Activated CD4-positive, CD25-positive, alpha-beta regulatory T cell treated with anti-CD3 and anti-CD28 coated beads, Interleukin-2, amount 50 U/mL, for 24 hours (primary cell): ENCODE measurements at places on chromosomes 1 and 21.

DNA sequence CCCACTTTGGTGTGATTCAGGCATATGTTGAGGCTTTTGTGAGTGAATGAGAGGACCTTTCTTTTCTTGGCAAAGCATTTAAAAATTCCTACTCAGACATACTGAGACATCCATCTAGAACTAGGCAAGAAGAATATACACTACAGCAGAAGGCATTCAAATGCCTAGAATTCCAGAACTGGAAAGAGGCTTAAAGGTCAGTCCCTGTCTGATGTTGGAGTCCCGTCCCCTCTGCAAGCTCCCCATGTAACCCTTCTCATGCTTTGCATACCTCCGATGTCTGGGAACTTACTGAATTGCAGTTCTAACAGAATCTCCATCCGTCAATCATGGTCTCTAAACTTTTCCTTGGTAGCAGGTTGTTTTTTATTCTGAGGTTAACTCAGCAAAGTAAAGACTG lies 152.9 kb downstream of the ATP6V1G3 start:
- no peak for ATAC-seq

DNA sequence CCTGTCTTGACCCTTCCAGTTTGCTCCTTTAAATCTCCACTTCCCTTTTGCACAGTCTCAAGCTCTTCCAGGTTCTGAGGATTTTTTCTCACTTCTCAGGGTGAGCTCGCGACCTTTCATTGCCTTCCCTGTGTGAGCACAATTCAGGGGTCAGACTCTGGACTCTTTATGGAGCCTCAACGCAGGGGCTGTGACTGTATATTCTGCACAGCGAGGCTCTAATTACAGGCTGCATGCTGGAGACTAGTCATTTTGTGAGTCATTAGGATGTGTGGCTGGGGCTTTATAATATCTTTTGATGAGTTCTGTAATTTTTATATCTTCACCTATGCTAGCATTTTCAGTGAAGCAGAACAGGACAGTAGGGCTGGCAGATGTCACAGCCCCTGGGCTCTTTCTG lies 270.7 kb downstream of the KAZN start:
- ATAC-seq: no peak

- ATAC-seq: no peak
Measured at GRCh38 chr1:97919585-97920261, 1.1 kb downstream of the DPYD start.

DNA sequence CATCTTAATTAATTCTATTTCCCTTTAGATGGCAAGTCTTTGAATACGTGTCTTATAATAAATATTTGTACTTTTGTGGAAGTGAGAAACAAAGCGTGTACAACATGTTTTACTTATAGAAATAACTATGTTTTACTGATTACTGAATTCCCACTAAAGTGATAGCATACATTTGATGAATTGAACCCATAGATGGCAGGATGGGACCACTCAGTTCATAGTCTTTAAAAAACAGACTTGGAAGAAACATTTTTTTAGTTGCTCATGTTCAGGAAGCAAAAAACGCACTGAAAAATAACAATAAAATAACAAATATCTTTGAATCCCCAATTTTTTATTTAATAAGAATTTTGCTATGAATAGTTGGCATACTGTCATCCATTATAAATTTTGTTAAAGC lies 507.1 kb upstream of the ZRANB2 start:
- ATAC-seq: no peak

GRCh38 chr1:39735731-39736130 lies 3.0 kb upstream of the PPIE start:
- ATAC-seq: no peak

GRCh38 chr1:82106672-82107071 lies 305.9 kb downstream of the ADGRL2 start:
- ATAC-seq: no peak

GRCh38 chr1:151940541-151940940 lies 31.2 kb upstream of the THEM4 start:
- no peak for ATAC-seq

DNA sequence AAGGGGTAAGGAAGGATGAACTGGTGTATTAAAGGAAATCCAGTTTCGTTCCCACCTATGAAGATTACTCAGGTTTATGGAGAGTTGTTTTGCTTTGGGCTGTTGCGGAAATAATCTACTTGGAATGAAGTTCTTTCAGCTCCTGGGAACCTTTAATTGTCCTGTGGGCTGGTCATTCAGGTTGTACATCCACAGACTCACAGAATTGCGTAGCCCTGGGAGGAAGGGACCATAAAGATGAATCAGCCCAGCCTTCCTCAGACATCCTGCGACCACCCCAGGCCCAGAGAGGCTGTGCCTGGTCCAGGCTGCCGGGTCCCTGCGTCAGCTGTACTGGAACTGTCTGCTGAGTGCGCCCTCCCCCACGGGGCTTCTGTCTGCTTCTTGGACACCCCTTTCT lies 72.7 kb downstream of the GALNT2 start:
- ATAC-seq: no peak

DNA sequence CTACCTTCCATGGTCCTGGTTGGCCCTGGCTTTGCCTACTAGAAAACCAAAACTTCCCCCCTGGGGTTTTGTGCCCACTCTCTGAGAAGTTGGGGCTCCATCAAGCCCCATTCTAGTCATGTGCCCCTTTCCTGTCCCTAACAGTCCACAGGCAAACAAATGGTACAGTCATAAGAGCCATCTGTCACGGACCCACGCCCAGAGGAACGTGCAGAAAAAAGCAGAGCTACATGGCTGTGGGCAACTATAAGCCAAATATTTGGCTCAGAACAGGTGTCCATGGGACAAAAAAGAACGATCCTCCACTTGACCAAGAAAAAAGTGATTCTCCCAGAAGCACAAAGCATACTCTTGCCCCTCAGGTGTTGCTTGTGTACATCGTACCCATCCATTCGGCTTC lies 14.6 kb upstream of the TRNAU1AP start:
- no peak for ATAC-seq

- no peak for ATAC-seq
Measured at GRCh38 chr1:233340031-233340555, 12.6 kb downstream of the MAP3K21 start.

- peak; percentile 51 for ATAC-seq
Measured at GRCh38 chr1:51551848-51552296, 32.8 kb upstream of the EPS15 start.

DNA sequence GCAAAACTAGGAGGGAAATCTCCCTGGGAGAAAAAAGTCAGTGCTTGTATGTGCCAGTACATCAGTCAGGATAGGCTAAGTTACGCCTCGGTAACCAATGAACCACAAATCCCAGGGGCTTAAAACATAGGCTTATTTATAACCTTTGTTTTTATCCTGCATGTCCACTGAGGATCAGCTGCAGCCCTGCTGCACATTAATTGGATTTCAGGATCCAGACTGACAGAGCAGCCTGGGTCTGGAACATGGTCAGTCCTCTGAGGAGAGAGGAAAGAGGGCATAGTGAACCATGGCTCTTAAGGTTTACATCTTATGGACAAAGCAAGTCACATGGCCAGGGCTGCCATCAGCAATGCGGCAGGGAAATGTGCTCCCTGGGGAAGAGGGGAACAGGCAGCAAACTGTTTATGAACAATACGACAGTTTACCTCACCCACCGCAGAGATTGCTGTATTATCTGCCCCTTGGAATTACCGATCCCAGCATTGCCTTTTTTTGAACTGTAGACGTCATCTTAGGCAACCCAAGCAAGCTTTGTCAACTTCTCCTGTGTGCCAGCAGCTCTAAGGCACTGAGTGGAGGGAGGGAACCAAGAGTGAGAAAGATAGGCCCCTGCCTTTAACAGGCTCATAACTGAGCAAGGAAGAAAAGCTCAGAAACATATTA lies 9.1 kb upstream of the SPRR4 start:
- ATAC-seq: no peak

- no peak for ATAC-seq
Measured at GRCh38 chr1:91673613-91674012, 173.0 kb downstream of the CDC7 start.

GRCh38 chr1:100883963-100884362 lies 10.7 kb downstream of the EXTL2 start:
- no peak for ATAC-seq

DNA sequence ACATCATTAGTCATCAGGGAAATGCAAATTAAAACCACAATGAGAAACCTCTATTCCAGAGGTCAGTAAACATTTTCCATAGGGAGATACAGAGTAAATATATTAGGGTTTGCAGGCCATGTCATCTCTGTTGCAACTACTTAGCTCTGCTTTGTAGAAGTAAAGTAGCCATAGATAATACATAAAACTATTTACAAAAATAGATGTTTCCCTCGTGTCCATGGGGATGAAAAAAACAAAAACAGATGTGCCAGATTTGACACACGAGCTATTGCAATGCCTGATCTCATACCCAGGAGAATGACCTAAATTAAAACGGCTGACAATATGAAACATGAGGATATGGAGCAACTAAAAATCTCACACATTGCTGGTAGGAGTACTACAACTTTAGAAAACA lies 17.3 kb downstream of the LTN1 start:
- ATAC-seq: no peak

- no peak for ATAC-seq
Measured at GRCh38 chr1:30758785-30759380, 1.3 kb upstream of the LAPTM5 start.

DNA sequence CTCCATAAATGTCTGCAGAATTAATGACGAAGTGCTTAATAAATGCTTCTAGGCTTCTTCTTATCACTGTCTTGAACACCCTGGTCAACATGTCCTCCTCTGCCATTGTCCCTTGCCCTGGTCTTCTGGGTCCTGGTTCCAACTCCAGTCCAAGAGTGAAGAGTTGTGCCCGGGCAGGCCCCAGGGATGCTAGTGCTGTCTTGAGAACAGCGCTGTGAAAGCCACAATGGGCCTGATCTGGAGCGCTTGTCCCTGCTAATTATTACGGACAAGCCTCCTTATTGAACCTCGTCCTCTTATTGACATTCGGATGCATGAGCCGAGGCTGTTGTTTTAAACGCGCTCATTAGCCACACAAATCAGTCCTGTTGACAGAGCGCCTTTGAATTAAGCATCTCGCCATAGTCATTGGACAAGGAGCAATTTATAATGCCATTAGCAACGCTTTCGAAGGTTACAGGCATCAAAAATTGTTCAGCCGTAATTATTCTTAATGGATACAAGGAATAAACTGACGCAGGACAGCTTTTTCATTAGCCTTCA lies 211.6 kb upstream of the POU3F1 start:
- ATAC-seq: no peak

GRCh38 chr1:89721351-89721750 lies 88.4 kb downstream of the LRRC8C start:
- peak; percentile 28 for ATAC-seq

DNA sequence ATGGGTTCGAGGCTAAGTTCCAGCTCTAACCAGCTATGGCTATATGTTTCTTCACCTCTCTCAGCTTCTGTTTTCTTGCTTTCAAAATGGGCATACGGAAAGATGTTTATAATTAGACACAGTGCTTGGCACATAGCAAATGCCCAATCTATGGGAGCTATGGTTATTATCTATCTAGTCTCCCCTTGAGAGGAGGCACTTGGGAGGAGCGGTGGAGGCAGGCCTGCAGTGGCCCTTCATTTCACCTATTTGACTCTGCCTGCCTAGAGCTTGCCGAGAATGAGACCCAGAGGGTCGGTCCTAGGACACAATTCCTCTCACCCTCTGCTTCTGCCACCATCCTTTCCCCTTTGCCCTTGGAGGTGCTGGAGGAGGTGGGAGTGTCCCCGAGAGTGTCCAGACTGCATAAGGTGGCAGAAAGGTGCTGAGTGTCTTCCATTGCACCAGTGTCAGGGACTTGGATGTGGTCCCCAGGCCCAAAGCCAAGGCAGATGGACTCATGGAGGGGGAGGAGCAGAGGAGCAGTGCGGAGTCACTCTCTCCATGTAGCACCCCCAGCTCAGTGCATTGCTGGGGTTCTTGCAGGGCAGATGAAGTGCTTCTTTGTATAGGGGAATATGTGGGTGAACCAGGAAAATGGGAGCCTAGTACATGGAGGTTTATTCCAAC lies 9.0 kb downstream of the LGR6 start:
- no peak for ATAC-seq

DNA sequence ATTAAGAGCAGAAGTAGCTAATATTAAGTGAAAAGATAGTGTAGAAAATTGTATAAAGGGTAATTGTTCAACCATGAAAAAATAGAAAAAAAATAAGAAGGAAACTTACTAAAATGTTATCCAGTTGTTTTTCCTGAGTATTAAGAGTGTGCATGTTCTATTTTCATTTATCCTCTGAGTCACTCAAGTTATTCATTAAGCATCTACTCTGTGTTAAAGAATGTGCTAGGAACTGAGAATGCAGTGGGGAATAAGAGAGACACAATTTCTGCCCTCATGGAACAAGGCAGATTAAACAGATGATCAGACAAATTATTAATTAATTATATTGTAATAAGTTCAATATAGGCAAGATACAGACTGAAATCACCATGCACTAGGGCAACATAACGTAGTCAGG lies 10.8 kb upstream of the PIGK start:
- no peak for ATAC-seq

DNA sequence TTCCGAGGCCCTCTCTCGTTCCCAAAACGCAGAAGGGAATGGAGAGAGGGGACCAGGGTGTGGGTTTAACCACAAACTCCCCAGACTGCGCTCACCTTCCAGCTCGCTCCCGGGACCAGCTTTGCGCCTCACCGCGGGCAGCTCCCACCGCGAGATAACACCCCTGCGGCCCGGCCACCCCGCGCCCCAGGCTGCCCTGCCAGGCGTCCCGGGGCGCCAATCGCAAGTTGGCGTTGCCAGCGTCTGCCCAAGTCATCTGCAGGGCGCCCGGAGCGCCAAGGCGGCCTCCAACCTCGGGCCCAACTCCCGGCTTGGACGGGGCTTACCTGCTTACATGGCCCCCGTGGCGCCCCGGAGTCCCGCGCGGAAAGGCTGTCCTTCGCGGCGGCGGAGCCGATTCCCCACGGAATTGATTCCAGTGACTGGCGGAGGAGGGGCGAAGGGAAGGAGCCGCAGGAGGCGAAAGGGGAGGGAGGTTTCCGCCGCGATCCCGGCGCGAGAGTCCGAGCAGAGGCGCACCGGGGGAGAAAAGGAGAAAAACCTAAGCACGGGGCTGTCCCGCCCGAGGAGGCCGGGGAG lies 456 bp downstream of the PTPN14 start:
- no peak for ATAC-seq

DNA sequence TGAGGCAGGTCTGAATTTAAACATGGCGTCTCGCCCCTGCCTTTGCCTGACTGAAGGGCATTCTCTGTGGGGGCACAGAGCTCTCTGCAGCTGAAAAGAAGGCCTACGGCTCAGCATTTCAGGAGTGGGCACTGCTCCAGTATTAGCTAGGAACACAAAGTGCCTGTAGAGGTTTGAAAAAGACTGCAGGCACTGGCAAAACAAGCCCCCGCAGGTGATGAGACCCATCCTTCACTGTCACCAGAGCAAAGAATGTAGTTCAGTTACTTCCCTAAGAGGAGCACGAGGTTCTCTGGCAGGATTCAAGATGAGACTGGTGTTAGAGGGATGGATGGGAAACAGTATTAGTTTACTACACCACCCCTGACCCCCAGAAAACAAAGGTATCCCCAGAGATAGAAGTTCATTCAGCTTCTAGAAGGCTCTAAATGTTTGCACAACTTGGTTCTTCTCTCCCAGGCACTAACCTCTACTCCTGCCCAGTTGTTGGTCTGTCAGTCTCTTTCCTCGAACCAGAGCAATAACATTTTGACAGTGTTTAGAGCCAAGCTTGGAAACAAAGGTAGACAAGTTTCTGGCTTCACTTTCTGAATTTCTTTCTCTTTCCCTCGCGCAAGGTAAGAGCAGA lies 101.9 kb upstream of the KCNE2 start:
- ATAC-seq: no peak

- ATAC-seq: no peak
Measured at GRCh38 chr1:20997602-20998224, 179.0 kb downstream of the EIF4G3 start.

- peak; percentile 33 for ATAC-seq
Measured at GRCh38 chr1:109307274-109308021, 637 bp upstream of the MYBPHL start.
